ENCODE measurements at places on chromosomes 13 and 19.

GRCh38 chr19:39405261-39405957, 1.2 kb upstream of the ZFP36 start:
- no peak for DNase-seq

- DNase-seq, result no peak
These were observed 14.1 kb downstream of the AP2A1 start for GRCh38 chr19:49780861-49781260.

DNA sequence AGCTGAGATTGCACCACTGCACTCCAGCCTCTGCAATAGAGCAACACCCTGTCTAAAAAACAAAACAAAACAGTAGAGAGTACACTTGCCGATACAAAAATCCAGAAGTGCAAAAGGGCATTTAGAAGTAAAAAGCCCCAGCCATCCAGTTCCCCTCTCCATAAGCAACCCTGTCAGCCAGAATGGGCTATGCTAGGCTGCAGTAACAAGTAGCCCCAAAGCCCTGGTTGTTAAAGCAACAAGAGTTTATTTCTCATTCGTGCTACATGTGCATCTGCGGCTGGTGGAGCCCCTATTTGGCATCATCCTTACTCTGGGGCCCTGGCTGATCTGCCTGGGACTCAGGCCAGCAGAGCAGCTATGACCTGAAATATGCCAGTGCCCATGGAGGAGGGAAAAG, 16.9 kb upstream of the UBE2S start:
- DNase-seq, result no peak

DNA sequence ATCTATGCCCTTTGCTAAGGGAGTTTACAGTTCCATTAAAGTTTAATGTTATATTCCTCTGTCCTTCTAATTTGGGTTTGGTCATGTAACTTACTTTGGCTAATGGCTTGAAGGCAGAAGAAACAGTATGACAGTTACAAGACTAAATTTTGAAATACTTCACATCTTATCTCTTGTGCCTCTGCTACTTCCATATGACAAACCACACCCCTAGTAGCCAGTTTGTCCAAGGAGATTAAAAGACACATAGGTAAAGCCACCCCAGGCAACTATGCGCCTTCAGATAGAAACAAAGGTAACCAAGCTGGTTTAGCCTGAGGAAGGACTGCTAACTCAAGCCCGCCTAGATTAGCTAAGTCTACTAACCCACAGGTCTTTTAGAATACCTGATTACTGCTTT, 273.4 kb upstream of the MIR17HG start:
- no peak for DNase-seq

DNA sequence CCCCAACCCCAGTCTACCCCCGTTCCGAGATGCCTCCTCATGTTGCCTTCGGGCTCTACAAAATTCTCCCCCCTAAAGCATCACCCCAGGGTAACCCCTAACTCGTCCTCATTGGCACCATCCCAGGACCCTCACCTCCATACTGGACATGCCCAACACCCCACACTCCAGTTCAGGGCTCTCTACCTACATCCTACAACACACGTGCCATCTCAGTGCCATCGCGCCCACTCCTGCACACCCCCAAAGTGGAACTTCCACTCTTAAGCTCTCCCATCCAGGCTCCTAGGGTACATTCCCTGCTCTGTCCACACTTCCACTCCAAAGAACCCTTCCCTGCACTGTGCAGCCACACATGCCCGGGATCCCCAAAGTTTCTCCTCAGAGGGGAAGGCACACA, 827 bp upstream of the FKRP start:
- DNase-seq, result no peak

DNA sequence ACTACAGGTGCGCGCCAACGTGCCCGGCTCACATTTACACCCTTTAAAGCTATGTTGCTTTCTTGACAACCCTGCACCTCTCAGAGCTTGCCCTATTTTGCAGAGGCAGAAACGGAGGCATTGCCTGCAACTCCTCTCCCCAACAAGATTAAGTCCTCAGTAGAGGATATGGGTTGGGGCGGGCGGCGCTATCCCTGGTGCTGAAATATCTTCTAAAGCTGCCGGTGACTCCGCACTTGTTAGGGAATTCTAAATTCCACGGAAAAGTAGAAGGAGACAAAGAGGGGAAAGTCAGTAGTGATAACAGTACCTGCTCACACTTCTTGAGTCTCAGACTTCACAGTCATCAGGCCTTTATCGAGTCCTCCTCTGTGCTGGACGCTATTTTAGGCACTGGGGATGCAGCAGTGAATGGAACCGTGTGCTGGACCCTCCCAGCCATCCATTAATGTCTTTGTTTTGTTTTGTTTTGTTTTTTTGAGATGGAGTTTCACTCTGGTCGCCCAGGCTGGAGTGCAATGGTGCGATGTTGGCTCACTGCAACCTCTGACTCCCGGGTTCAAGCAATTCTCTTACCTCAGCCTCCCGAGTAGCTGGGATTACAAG, 18.0 kb downstream of the SLC5A5 start:
- peak; percentile 51 for DNase-seq

DNA sequence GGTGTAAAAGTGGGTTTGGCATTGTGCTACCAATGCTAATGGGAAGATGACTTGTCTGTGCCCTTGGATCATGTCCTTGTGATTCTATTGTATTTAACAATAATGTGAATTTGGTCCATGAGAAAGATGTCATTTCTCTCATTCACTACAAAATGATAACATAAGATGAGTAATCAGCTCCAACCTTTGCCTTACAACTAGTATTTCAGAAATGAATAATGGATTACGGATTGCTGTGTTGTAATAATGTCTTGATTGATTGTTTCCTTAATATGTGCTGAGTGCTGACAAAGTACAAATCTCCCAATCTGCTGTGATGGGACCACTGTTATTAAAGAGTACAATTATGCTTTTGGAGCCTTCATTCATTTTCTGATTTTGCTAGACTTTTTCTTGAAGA, 375.0 kb downstream of the PCDH9 start:
- DNase-seq, result peak; percentile 16

GRCh38 chr13:99053636-99054233, 75.9 kb upstream of the DOCK9 start:
- no peak for DNase-seq

GRCh38 chr13:97441368-97441767, 7.4 kb downstream of the RAP2A start:
- no peak for DNase-seq

- DNase-seq, result no peak
These were observed 1066.6 kb upstream of the SLC10A2 start for GRCh38 chr13:104132849-104133248.

DNA sequence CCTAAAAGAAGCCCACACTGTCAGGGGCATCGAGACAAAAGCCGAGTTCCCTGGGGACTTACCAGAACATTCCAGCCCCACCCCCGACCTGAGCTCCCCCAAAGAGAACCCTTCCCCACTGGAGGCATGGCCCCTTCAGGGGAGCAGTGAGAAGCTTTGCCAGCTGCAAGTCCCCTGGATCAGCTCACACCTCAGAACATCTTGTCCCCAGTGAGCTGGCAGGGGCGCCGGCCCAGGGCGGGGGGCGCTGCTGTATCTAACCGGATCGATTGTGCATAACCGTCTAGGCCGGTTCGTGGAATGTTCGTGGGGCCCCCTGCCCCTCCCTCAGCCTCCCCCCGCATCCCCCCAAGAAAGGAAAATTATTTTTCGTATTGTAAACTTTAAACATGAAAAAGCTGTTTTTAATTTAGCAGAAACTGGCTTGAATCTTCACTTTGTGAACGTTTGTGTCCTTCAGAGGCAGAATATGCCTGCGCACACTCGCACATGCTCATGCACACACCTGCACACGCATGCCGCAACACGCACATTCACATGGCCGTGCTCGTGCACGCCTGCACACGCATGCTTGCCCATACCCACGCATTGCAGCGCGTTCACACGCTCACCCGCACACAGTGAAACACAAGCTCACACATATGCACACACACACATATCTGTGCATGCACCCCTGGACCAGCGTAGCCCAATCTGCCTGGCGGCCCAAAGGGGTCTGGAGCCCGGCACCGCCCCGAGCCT, 12.0 kb upstream of the CRTC1 start:
- DNase-seq, result no peak

DNA sequence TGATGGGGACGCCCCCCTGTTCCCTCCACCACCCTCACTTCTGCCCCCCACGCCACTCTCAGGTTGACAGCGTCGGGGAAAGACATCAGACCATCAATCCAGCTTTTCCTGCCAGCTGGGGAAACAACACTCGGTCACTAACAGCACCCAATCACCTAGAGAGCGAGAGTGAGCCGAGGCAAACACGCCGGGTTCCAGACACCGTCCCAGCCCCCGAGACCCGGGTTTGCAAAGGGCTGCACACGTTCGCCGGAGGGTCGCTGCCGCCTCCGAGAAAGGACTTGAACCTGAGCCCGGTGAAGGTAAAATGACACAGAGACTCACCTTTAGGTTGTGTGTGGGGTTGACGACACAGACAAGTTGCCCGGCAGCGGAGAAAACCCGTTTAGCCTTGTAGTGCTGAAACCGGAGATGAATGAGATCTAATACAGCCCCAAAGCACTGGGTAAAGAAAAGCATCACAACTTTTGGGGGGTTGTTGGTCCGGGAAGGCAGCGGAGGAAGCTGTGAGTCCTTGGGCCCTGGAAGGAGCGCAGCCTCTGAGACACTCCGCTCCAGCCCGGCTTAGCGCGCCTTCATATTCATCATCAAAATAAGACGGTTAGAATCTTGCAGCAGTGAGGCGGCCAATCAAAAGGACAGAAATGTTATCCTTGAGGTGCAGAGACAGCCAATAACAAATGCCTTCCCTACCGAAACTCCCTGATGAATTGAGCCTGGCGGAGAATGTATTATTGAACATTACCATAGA, at the start of gene SIAH3:
Gene SIAH3 (minus strand): TSS at position 583 of the 751 bp plus-strand sequence. CDS start 124 bp downstream, at position 459.
- peak; percentile 16 for DNase-seq
